ENCODE measurements at places on chromosomes 1 and 21.

DNA sequence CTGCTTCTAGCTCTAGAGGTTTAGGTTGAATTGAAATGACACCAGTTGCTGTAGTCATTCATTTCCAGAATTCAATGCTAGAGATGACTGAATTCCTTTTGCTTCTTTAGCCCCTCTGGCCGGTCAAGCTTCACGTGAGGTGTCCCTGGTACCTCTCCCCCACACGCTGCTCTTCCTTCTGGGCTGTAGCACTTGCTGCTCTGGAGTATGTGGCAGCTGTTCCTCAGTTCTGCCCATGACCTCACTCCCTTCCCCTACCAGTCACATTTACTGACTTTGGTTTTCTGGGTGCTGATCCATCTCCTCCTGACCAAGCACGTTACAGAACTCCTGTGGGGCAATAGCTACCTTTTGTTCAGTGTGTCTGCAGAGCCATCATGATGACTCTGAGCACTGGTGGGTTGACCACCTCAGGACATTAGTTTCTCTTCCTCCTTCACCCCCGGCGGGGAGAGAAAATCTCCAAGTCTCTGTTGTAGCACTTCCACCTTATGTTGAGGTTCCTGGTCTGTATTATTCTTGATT is 128.1 kb downstream of the HHAT start:
- DNase-seq = no peak

GRCh38 chr21:44286716-44287632 is 1.3 kb downstream of the AIRE start:
- no peak for DNase-seq

DNA sequence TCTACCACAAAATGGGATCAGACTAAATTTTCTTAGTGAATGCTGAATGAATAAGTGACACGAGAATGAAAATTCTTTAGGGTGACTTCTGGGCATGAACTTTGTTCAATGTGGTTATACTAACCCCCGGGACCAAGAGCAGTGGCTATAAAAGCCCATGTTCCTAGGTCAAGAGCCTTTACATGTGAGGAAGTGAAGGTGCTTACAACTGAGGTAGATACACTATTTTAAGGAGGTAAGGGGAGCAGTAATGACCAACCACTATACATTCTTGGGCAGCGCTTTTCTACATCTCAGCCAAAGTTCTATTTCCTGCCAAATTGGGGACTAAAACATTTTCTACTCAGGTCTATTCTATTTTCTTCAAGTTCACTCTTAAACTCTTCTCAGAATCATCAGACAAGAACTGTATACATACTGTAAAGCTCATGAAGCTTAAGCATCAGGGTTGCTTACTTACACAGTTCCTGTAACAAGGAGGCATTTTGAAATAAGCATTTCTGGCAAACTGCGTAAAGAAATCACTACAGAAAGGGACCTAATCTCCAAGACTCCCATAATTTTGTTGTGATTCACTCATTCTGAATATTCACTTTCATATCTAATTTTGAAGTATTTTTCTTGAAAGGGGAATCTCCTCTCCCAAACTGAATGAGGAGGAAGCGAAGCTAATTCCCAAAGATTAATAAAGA is 8.5 kb upstream of the ARHGAP29 start:
- DNase-seq = no peak

DNA sequence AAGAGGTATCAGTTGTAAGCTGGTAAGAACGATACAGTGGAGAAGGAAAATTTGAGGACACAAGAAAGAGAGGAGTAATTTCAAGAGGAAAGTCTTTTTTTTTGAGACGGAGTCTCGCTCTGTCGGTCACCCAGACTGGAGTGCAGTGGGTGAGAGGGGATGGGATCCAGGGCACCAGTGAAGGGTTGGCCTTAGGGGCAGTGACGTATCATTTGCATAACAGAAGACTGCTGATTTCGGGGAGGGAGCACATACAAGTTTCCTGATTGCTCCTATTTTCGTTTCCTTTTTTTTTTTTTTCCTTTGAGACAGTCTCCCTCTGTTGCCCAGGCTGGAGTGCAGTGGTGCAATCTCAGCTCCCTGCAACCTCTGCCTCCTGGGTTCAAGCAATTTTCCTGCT is 4.2 kb downstream of the S100A13 start:
- no peak for DNase-seq

- DNase-seq = no peak
These were observed 67.6 kb upstream of the ST6GALNAC5 start for GRCh38 chr1:76799700-76800099.

GRCh38 chr1:207619871-207620542 is 24.9 kb upstream of the CR1L start:
- DNase-seq = no peak

- DNase-seq = no peak
These were observed 4.2 kb downstream of the DENND2D start for GRCh38 chr1:111196213-111196612.

DNA sequence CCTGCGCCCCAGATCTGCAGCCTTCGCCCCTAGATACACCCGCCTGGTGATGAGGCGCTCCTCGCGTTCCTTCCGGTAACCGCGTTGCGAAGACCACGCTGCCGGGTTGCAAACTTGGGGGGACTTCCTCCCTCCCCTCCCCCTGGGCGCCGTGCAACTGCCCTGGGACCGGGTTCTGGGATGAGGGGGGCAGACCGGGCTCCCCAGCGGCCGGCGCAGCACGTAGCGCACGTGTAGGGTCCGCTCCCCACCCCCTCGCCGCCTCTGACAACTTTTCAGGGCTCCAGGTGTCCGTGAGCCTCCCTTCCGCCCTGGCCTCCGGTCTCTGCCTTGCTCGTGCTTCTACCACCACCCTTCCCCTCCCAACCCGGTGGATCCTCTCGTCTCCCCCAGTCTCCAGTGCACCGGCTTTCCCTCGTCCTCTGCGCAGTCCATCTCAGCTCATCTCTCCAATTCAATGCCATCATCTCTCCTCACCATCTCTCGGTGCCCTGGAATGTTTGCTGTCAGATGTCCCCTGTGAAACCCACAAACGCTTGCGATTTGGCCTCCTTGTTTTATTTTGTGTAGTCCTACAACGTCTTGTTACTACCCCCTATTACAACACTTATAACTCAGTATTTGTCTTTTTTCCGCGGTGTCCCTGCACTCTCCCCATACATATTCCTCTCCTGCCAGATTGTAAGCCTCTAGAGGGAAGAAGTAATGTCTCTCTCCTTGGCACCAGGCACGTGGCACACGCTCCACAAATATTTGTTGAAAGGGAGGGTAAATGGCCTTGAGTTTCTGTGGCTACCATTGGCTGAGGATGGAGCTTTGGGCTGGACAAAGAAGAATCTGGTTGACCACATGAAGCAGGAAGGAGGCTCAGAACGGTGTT is 782 bp downstream of the PCAT6 start:
- no peak for DNase-seq

DNA sequence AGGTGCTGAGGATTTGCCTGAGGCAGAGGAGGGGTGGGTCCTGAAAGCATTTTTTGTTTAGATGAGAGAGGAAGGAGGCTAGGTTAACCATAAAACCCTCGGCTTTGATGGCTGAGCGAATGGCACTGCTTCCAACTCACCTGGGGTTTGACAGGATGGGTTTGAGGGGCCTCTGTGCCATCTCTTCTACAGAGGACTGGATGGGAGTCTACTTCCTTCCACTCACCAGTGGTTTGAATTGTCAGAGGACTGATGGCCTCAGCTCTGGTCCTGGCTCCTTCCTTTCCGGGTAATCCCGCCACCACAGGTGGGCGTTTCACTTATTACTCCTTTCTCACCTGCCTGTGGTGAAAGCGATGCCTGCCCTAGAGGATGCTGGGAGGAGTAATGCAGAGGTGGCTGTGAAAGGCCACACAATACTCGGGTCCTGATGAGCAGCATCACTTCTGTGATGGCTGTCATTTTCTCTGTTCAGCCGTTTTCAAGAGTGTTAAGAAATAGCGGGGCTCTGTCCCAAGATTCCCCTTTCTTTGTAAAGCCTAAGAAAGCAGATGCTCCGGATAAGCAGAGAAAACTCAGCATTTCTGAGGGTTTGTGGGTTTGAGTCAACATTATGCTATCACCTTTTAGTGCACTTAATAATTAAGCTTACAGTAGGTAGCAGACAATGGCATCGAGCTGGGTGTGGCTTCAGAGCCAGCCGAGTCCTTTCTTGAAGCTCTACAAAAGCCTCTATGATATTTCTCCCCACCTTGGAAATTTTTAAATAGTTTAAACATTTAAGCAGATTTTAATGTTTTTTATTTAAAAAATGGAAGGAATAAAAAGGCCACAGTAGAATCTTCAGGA is 220.7 kb downstream of the HLX start:
- DNase-seq = no peak

- peak; percentile 1 for DNase-seq
These were observed 221.5 kb upstream of the BRINP3 start for GRCh38 chr1:190699165-190699564.

DNA sequence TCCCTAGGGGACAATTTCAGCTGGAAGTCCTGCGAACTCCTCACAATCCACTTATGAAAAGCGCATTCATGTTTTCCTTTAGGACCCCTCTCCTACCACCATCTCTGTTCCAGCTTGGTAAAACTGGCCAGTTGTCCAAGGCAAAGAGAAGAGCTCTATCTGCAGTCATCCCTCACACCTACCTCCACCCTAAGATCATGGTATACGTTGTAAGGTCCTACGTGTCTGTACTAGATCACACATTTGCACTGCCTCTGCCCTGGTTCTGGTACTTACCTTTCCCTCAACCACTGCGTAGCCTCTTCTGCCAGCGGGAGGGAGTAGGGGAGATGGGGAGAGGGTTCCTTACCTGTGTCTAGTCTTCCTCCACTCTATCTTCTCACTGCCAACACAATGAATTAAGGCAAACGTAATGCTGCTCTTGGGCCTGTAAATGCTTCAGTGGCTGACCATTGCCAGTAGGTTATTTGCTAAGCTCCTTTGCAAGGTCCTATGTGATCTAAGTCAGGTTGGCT is 739 bp upstream of the NUP133 start:
- DNase-seq = no peak

DNA sequence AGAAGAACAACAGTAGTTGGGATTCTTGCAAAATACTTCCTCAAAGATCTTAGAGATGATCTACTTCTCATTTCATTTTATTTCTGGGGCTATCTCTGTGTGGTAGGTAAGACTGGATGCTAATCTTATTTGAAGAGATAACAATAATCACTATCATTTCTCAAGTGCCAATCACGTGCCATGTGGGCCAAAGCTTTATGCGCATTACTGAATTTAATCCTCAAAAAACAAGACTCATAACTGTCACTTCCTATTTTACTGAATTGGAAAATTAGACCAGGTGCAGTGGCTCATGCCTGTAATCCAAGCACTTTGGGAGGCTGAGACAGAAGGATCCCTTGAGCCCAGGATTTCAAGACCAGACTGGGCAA is 121.7 kb downstream of the KCNN3 start:
- DNase-seq = no peak

- DNase-seq = no peak
These were observed 244.4 kb downstream of the CHRM3 start for GRCh38 chr1:239630767-239631166.

DNA sequence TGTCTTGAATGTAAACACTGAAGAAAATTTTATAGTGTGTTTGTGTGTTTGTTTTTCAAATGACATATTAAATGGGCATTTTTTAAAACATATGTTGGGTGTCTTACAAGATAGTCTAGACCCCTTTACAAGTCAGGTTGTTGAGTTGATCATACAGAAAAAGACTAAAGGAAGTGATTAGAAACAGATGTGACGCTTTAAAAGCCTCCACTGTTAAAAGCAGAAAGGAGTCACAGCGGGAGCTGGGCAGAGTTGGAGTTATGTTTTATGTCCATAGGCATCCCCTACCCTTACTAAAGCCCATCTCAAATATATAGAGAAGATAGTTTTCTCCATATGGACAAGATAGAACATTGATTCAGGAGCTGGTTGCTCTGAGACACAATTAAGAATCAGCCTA is 393.9 kb downstream of the PLPP3 start:
- no peak for DNase-seq

DNA sequence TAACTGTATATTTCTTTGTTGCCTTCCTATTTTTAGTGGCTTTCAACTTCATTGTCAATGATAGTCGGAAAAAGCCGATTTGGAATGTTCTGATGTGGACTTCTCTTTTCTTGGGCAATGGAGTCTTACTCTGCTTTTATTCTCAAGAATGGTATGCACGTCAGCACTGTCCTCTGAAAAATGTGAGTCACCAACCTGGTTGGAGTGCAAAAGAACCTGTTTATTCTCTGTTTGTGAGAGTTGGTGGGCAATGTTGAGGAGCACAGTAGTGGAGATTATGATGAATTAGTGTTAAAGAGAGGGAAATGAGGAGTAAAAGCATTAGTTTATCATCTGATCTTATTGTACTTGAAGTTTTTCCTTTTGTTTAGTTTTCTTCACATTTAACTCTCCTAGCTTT is 14.5 kb upstream of the AXDND1 start:
- no peak for DNase-seq

DNA sequence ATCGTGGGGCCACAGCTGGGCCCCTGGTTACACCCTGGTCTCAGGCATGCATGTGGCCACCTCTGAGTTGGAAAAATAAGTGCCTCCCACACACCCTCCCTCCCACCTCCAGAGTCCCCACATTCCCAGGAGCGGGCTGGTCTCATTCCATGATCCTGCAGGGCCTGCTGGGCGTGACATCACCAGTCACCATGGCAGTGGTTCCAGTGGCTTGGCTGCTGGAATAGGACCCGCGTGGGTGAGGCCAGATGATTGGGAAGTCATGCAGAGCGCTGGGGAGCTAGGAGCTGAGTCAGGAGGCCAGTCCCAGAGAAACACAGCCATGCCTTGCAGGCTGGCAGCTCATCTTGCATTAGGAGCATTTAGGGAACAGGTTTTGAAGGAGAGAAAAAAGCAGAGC is 125.4 kb upstream of the TMEM51 start:
- DNase-seq = no peak

DNA sequence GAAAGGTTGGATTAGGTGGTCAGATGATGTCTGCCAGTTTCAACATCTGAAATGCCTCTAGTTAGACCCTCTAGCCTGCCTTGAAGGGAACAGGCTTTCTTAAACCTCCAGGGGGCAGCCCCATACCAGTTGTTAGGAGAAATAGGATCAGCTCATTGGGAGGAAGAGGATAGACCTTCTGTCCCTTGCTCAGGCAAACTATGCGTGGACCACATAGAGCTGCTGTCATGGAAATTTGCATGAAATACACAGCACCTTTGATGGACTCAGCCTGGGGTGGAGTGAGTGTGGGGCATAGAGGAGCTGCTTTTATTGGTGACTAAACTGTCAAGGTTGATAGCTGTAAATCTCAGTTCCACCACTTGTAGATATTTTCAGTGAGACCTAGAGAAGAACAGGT is 38.4 kb upstream of the SPAG17 start:
- no peak for DNase-seq

DNA sequence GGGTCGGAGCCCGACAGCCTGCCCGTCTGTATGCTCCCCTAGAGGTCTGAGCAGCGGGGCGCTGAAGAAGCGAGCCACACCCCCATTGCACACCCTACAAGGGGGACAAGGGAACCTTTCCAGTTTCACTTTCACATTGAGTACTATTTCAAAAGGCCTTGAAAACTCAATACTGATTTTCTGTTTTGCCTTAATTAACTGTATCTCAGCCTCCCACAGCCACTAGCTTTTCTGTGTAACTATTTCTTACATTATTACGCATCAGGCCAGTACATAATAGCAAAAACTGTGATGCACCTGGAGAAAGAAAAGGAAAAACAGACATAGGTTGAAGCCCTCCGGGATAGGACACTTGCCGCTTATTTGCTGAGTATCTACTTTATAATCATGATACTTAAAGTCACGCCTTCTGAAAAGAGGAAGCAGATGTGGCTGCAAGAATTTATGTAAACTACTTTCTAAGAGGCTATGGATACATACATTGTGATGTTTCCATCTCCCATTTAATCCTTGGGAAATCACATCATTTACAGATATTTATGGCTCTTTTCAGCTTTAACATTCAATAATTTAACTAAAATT is 1719.5 kb downstream of the MRPL39 start:
- DNase-seq = no peak

- no peak for DNase-seq
These were observed 68.3 kb upstream of the GCLM start for GRCh38 chr1:93977598-93977945.

All from GM12878 (cell line).